ENCODE measurements at places on chromosomes 2 and 18. TPM values are rescaled to one million over a fixed set of nuclear protein-coding genes. Genes with fewer than 3 reads are reported as not detected.

- H3K4me3 ChIP-seq: no peak overlapping the region
- H3K27ac ChIP-seq: no peak overlapping the region
- no peaks in the 10 kb centered on the region for H3K27me3 ChIP-seq
- DNase-seq: no peak
- H3K36me3 ChIP-seq: no peaks in the 10 kb centered on the region
Observed at GRCh38 chr18:57581301-57581934, 5.1 kb downstream of the FECH start.

GRCh38 chr2:20222014-20222768 is 2.7 kb downstream of the SDC1 start:
- H3K27me3 ChIP-seq: peaks cover 9% of the 10 kb centered on the region
- H3K36me3 ChIP-seq: no peaks in the 10 kb centered on the region
- no peak for DNase-seq
- H3K4me1 ChIP-seq: peaks cover 25% of the 10 kb centered on the region

Gene GPR45
- total RNA-seq: not detected

Gene TFPI
- 12.9 TPM for total RNA-seq

Data from neural progenitor cell (in vitro differentiated cells).